HuH-7 (cell line): ENCODE measurements at places on chromosomes 3 and 15.
A peak's percentile ranks its signal among the peaks of the same experiment; 100 is the strongest.

GRCh38 chr3:58175437-58176184, 35.2 kb downstream of the DNASE1L3 start:
- peak; percentile 24 for DNase-seq

DNA sequence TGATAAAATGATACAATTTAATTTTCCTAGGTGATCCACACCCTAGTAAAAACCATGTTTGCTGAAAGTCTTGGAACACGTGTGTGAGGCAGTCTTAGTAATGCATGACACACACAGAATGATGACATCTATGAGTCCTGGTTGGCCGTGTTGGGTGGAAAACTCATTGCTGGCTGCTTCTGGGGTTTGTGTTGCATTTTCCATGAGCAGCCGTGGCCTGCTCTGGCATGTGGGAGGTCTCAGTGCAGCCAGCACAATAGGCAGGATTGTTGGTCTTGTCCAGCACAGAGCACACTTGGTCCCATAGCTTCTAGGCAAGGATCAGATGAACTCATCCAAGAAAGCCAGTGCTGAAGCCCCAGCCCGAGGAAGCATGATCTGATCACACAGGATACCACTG, 172.8 kb upstream of the UBE3A start:
- no peak for DNase-seq

- DNase-seq = no peak
Measured at GRCh38 chr3:123084192-123084591, 17.4 kb downstream of the PDIA5 start.

- no peak for DNase-seq
Measured at GRCh38 chr3:193211173-193211572, 29.8 kb upstream of the PLAAT1 start.

GRCh38 chr15:72464251-72464650, 9.9 kb upstream of the ARIH1 start:
- no peak for DNase-seq

- peak; percentile 17 for DNase-seq
Measured at GRCh38 chr15:41333026-41333562, 413 bp downstream of the NUSAP1 start.

DNA sequence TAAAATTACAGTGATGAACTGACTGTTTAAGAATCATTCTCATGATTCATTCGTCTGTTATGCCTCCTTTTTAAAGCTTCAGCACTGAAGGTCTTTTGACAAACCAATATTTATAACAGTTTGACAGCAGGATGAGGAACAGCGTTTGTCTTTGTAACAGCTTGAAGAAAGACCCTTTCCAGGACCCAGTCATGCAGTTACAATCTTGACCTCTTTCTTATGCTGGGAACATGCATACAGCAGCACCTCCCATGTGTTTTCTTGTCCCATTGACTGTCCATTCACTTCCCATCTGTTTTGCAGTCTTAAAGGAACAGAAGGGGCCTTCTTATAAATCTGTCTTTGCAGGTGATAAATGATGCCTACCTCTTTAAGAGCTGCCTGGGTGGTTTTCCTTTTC, 87.2 kb downstream of the OPA1 start:
- no peak for DNase-seq

DNA sequence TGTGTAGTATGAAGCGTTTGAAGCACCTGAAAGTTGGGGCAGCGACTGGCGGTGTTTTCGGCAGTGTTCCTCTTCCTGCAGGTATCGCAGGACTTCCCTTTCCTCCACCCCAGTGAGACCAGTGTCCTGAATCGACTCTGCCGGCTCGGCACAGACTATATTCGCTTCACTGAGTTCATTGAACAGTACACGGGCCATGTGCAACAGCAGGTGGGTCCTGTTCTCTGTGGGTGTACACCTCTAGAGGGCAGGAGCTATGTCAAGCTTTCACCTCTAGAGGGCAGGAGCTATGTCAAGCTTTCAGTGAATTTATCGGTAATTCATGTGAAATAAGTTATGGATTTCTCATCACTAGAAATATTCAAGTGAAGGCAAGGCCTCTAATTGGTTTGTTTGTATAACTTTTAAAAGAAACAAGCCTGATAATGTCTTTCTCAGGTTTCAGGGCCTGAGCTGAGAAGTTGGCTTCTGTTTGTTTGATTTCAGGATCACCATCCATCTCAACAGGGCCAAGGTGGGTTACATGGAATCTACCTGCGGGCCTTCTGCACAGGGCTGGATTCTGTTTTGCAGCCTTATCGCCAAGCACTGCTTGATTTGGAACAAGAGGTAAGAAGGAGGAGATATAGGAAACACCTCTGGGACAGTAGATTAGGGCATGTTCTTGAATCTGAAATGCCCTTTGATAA, 5.3 kb downstream of the TUBGCP4 start:
- DNase-seq = peak; percentile 30

DNA sequence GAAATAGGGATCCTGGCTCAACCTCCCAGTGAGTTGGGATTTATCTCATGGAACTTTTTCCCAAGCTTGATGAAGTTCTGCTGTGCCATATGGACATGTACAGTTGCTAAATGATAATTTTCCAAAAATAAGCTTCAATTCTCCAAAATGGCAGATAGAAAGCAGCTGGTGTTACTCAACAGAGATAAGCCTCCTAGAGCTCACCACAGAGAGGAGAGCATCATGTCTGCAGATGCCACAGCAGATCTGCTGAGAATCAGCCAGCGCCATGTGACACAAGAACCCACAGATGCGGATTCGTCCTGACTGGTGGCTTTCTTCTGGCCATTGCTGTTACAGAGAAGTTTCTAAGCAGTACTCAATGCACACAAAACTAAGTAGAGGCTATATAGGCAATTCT, 50.6 kb downstream of the AGTR1 start:
- no peak for DNase-seq

DNA sequence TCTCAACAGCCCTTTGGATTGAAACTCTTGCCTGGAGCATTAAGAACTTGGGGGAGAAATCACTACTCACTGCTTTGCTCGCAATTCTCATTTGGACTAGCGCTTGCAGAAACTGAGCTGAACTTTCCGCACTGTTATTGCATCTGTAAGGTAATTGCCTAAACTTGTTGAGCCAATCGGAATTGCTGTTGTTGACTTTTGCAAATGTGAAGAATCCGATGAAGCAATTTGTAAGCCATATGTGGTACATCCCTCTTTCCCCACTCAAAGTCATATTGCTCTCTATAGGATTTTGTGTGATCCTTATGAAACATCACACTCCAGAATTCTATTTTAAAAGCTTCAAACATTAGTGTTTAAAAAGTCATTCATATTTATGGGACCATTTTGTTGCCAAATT, 191.7 kb upstream of the GBE1 start:
- DNase-seq = no peak

DNA sequence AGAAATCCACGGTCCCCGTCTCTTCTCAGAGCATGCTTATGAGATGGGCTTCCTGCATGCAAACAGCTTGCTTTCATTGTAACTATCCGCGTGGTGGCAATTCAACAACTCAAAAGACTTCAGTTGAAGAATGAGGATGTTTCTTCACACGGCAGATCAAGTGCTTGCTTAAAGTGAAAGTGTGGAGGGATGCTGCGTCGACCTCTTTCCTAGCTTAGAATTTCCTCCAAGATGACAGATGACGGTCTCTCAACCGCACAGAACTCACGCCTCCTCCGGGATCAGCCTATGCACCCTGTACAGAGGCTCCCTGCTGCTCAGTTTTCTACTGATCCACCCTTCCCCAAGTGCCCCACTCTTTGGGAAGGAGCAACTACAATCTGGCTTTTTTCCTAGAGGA, 47.8 kb downstream of the PCSK6 start:
- DNase-seq = no peak

- no peak for DNase-seq
Measured at GRCh38 chr3:166580561-166580960, 743.3 kb upstream of the BCHE start.

DNA sequence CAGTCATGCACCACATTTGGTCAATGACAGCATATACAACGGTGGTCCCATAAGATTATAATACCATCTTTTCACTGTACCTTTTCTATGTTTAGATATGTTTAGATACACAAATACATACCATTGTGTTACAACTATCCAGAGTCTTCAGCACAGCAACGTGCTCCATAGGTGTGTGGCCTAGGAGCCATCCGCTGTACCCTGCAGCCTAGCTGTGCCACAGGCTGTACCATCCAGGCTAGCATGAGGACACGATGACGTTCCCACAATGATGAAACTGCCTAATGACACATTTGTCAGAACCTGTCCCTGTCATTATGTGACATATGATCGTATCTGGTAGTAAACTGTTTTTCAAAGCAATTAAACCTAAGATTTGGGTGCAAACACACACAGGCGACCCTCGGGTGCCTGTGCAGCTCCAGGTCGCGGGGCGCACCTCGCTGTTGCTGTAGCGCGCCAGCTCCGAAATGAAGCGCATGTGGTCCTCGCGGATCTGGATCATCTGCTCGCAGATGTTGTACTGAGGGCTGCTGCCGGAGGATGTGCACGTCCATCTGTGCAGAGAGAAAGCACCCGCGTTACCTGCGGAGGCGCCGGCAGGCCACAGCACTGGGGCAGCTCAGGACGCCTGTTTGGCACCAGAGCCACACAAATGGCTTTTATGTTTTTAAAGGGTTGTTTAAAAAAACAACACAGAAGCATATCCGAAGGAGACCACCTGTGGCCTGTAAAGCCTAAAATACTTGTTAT, 48.2 kb downstream of the CYFIP1 start:
- DNase-seq = no peak

DNA sequence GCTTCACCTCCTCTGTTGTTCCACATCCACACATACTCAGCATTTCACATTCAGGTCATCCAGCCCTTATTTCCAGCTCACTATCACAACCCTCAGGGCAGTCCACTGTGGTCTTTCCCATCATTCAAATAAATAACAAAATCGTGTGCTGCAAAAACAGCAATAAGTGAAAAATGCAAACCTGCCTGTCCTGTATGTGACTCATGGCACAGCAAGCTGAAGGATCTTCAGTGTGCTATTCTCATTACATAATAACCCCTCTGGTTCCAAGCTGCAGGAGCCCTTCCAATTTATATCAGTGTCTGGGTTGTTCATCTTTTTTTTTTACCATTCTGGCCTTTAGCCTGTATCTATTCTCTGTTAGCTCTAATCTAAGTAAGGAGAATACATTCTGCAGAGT, 185.3 kb upstream of the UBE2E2 start:
- DNase-seq = no peak

- DNase-seq = no peak
Measured at GRCh38 chr15:100768501-100768931, 111.1 kb upstream of the ALDH1A3 start.

DNA sequence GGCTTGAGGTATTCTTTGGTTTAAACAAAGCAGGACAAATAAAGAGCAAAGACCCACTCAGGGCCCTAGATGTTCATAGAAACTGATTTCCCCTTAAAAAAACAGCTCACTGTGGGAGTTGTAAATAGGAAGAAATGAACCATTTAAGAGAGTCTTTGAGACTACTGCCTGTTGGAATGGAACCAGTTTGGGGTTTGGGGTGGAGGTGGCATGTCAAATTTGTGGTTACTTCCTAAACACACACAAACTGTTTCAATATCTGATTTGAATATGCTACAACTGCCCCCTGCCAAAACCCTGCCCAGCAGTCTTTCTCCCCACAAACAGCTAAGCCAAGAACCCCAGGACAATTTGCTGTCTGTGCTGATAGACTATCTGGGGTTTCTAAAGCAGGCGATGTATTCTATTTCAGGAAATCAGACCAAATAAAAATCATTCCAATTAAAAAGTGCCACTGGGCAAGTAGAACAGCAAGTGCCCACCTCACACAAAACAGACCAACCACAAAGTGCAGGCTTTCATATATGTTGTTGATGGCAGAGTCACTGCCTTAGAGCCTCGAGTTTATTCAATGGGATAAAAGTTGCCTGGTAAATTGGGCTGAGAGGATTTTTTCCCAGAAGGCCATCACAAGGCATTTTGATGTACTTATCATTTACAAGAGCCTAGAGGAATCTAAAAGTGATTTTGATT, 293.9 kb upstream of the PROK2 start:
- DNase-seq = no peak

DNA sequence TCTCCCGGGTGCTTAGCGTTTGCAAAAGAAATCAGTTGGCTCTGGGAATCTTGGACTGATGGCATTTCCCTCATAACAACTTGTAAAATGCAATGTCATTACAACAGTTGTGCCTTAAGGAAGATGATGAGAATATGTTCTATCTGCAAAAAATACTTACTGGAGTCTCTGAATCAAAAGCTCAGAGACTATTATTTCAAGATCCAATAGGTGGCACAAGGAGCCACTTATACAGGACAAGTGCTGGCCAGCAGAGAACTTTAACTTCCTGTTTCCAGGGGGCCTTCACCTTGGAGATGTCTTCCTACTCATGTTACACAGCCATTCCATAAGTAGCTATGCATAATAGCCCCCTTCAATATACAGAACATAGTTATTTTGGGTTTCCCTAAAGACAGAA, 8.9 kb upstream of the RPS27L start:
- DNase-seq = no peak

GRCh38 chr3:160346511-160346910, 52.5 kb downstream of the IFT80 start:
- DNase-seq = no peak

DNA sequence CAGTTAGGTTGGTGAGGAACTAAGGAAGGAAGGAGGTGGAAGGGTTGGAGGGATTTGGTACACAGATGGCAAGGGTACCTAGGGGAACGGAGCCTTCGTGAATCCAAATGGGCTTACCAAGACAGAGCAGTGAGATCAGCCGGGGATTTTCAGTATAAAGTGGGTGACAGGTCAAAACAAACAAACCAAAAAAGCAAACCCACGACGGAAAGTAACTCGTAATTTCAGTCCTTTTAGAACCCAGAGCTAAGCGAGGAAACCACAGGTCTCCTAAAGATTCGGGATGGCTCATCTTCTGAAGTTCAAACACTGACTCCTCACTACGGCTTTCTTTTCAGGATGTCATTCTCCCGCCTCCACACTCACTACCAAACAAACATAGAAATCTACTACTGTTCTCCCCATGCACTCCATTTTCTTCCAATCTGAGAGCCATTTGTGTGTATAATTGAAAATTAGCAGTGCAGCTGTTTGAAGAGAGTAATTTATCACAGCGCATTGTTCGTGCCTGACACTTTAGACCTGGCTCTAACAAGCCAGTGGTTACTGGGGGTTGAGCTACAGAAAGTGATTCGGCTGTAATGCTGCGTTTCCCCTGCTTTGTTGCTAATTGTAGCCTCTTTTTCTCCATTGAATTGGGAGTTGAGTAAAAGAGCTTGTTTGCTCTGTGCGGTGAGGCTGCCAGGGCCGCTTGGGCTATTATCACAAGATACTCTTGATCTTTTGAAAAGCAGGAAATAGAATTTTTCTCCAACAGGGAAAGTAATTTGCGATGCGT, 64.7 kb upstream of the CCDC39 start:
- no peak for DNase-seq

DNA sequence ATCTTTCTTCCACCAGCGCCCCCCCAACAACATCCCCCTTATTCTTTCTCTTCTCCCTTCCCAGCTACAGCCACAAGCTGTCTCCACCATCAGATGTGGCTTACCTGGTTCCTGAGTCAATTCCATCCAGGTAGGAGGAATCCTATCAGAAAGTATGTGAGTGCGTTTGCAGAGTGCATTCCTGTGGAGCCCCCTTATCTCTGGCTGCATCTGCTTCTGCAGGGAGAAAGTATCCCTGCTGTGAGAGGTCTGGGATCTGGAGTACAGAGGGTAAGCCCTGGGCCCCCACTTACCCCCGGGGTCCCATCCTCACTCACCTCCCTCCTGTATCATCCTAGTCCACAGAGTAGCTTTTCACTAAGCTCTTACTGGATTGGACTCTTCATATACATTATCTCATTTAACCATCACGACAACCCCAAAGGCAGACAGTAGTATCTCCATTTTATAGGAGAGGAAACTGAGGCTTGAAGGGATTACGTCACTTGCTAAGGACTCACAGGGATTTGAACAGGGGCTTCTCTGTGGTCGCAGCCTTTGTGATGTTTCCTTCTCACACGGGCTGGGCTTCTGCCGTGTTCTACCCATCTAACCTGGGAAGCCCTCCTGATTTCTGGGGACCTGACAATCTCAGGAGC, 22.2 kb upstream of the MAGEF1 start:
- no peak for DNase-seq
